ENCODE measurements at places on chromosomes 6 and 20.
A peak's percentile ranks its signal among the peaks of the same experiment; 100 is the strongest.

GRCh38 chr6:16632101-16632500, 129.2 kb downstream of the ATXN1 start:
- no peak for DNase-seq

DNA sequence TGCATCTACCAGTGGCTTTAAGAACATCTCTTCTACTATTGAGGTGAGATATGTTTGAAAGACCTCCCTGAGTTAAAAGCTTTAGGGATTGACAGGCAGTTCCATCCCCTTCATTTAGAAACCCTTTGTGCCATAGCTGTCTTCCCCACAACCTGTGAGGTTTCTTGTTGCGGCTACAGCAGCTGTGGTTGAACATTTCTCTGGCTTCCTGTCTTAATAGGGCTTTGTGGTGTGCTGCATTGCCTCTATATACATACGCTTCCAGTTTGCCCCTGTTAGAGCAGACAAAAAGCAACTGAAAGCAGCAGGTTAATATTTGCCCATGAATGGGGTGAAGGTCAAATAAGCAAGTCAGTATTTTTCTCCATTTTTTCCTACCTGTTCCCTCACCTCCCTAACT, 210.2 kb downstream of the TMEM200A start:
- DNase-seq = peak; percentile 4

DNA sequence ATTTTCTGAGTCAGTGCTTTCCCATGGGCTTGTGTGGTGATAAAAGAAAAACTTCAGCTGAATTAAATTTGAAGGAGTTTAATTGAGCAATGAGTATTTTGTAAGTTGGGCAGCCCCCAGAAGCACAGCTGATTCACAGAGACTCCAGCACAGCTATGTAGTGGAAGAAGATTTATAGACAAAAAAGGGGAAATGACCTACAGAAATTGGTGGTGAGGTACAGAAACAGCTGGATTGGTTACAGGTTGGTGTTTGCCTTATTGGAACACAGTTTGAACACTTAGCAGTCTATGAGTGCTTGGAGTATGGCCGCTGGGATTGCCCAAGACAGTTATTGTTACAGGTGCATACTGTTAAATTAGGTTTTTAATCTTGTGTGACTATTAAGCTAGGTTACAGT, 96.9 kb upstream of the PTPRK start:
- DNase-seq = no peak

DNA sequence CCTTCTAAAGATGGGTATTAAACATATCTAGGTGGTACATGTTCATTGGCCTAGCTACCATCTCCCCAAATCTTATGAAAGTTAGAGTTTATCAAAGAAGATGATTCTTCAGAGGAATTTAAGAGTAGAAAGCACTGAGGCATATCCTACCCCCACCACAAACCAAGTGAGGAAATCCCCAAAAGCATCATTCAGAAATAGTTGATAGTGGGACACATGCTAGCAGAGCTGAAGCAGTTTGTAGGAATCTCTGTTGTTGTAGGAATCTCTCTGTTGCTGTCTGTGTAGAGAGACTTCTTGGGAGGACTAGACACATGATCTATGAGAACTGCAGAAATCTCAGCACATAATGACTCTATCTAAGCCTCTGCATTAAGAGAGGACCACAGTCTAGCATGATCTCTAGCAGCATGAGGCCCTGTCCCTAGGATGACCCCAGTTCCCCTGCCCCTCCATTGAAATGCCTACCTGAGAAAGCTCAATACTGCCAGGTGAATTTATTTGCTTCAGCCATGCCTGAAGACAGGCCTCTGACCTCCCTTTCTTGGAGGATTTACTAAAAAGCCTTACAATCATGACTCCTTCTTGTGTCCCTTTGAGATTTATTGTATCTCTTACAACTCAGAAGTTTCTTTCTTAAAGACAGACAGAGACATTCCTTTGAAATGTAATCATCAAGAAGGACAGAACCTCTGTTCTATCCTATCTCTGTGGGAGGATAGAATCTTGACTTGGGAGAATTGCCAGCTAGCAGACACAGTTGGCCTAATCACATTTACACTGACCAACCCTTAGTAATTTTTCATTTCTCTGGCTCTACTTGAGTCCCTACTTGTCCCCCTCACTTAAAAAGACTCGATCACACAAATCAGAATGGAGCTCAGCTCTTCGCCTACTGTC, 582.4 kb downstream of the PHF3 start:
- DNase-seq = no peak

DNA sequence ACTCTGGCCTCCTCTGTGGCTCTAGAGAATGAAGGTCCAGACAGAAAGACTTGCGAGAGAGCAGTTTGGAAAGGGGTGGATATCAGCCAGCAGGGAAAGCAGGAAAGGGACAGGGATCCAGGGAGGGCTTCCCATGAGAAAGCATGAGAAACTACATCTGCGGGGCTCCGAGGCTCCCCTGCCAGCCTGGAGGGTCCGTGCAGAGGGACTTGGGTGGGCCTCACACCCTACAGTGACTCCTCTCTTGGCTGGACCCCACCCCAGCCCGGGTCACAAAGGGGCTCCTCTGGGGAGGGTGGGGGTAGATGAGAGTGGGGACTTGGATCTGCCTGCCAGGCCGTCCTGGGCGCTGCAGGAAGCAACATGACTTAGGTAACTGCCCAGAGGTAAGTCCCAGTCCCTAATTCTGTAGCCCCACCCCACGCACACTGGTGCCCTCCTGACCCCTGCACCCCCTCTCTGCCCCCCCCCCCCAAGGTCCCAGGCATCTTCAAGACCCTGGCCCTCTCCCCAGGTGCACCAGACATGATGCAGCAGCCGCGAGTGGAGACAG, at the start of gene TMEM239:
Gene TMEM239 (plus strand): TSS at position 335 of the 553 bp plus-strand sequence. CDS start 191 bp downstream, at position 526.
- DNase-seq = no peak

- DNase-seq = no peak
These were observed 3.9 kb downstream of the TXLNB start for GRCh38 chr6:139287868-139288267.

- no peak for DNase-seq
These were observed 508.9 kb upstream of the ADGRB3 start for GRCh38 chr6:68126089-68126749.

- DNase-seq = no peak
These were observed 1.0 kb downstream of the PXDC1 start for GRCh38 chr6:3750317-3751076.

DNA sequence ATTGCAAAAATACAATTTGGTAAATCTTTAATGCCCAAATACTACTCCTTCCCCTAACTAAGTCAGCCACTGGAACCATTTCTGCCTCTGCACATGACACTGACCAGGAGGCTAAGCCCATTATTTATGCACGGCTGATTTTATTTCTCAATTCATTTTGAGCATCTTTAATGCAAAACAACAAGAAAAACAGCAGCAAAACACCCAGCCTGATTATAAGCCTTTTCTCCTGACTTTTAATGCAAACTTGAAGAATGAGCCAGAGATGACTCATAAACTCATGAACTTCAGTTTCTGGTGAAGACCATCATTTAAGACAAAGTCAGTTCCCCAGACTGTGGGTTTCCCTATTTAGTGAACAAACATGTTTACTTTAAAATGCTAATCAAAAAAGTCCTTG, 51.6 kb downstream of the CYP24A1 start:
- no peak for DNase-seq

DNA sequence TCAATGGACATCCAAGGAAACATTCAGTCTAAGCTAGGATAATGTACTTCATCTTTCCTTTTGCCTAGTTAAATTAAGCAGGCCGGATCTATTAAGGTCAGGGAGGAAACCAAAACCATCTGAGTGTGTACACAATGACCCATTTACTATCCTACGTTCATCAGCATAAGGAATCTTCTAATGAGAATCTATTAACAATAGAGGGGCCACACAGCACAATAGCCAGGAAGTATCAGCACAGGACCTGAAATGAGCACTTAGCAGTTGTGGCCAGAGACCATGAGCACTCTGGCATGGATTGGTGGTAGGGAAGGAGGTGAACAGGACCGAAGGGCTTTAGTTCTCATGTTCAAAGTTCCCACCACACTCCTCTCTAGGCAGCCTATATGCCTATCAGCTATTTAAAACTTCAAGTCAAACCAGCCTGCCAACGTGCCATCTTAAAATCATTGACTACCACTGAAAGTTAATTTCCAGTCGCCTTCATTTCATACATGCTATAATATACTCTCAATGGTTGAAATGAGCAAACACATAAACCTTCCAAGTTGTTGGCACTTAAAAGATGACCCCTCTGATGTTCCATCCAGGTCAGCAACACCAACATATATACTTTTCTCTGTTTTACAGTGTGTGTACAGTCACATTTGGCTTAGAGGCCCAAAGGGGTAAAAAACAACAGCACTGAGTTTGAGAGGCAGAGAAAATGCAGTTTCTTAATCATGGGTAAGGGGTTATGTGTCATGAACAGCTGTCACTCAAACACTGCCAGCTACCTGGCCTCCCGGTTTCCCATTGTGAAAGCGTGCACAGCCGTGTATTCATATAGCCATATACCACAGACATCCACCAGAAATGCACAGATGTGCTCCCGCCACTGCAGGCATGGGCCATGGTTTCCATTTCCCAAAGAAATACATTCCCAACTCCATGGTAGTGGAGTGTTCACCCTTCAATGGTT, 184.3 kb downstream of the TBXT start:
- DNase-seq = no peak

GRCh38 chr6:144951730-144952437, 666.7 kb downstream of the UTRN start:
- no peak for DNase-seq

DNA sequence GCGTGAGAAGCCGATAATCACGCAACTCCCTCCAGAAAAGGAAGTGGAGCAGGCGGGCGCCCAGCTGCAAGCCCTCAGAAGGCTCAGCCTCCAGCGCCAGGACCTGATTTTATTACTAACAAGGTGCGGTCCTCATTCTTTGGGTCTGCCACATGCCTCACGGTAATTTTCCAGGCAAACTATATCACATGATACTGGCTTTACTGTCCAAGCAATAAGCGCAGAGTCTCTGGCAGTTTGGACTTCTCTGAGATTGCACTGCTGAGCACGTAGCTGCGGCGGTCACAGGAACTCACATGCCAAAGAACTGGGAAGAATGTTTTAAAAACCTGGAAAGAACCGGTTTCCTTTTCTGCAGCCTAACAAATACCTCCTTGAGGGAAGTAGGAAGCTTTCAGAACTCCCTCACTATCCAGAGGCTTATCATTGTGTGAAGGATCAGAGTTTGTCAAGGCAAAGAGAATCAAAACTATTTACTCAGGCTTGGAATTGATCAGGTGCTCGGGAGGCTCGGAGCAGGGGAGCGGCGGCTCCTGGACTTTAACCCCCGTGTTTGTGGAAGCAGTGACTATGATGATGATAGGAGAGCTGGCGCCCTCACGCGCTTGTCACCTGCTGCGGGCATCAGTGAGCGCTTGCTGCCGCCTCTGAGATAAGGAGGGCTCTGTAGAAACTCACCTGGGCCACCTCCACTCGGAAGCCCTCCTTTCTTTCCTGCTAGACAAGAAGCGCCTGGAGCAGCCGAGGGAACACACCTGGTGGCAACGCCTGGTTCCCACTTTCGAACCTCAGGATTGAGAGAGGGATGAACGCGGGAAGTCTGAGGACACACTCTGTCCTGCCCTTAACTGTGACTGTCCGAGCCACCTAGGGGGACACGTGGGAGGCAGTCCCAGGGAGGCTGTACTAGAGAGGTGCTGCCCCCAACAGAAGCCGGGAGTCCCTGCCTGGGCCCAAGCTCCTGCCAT, 27.2 kb upstream of the SYNJ2 start:
- DNase-seq = no peak

GRCh38 chr6:56382416-56382940, 135.1 kb upstream of the COL21A1 start:
- DNase-seq = no peak

Data from stimulated activated CD4-positive, alpha-beta T cell treated with anti-CD3 and anti-CD28 coated beads, Interleukin-1b, Interleukin-23, amount 100 ng/mL, for 1 hour (primary cell).